ENCODE measurements at places on chromosomes 7 and 10.
A peak's percentile ranks its signal among the peaks of the same experiment; 100 is the strongest.

- DNase-seq, result no peak
These were observed 13.4 kb downstream of the SSC4D start for GRCh38 chr7:76395965-76396726.

DNA sequence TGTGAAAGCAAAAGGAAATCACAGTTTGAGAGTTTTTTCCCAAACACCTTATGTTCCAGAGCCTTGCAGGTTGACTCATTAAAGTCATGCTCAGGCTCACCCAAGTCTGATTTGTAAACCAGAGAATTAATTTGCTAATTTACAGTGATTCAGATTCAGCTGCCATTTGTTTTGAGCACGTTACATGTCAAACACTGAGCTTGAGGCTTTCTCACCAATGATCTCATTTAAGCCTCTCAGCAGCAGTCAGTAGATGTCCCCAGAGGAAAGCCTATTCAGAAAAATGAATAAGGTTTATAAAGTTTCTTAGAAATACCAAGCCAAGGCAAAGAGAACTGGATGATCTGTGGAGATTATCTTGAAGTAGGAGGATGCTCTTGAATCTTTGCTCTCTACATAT is 420.4 kb downstream of the HTR7 start:
- DNase-seq, result no peak

DNA sequence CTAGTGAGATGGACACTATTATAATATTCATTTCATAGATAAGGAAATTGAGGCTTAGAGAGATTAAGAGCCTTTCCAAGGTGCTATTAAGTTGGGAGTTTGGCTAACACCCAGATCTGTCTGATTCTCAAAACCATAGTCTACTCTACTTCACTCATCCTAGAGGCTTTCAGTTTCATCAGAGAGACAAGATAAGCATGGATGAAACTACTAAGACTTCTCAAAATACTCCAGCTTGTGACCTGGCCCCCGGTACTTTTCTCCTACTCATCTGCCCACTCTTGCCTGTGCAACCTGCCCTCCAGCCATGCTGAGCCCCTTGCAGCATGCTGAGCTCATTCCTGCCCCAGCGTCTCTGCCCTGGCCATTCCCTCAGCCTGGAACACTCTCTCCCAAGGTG is 12.2 kb upstream of the SLC35B4 start:
- DNase-seq, result no peak

GRCh38 chr7:42940985-42941847 is 9.0 kb downstream of the MRPL32 start:
- DNase-seq, result peak; percentile 76

DNA sequence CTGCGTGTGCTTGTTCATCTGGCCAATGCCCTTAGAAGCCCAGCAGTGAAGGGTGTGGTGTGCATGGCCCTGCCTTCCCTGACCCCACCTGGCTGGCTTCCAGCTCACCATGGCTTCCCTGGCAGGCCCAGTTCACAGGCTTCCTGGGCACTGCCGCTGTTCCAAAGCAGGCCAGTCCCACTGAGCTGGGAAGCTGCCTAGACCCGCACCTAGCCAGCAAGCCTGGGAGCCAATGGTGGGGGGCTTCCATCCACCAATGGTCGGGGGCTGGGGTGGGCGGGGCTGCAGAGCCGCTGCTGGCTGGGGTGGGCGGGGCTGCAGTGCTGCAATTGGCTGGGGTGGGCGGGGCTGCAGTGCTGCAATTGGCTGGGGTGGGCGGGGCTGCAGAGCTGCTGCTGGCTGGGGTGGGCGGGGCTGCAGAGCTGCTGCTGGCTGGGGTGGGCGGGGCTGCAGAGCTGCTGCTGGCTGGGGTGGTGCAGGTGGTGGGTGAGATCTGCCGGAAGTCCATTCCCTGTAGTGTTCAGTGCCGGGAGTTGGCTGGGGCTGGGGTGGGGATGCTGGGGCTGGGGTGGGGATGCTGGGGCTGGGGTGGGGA is 12.4 kb downstream of the CALY start:
- peak; percentile 63 for DNase-seq

GRCh38 chr10:4813023-4813422 is 13.0 kb upstream of the AKR1E2 start:
- no peak for DNase-seq

Data from activated naive CD4-positive, alpha-beta T cell treated with Interleukin-2 at 50 U/mL for 16 hours (primary cell).